ENCODE measurements at places on chromosomes 7 and 10.

GRCh38 chr10:62479523-62479922 is 105.4 kb downstream of the ZNF365 start:
- no peak overlapping the region for H3K4me3 ChIP-seq
- no peak for DNase-seq
- no peaks in the 10 kb centered on the region for H3K36me3 ChIP-seq
- H3K27ac ChIP-seq = no peak overlapping the region
- H3K27me3 ChIP-seq = no peaks in the 10 kb centered on the region

- DNase-seq = no peak
- no peak overlapping the region for H3K4me3 ChIP-seq
- H3K4me1 ChIP-seq = no peaks in the 10 kb centered on the region
- no peaks in the 10 kb centered on the region for H3K36me3 ChIP-seq
- no peak overlapping the region for H3K27ac ChIP-seq
Observed at GRCh38 chr10:107727767-107728317, 563.3 kb upstream of the SORCS1 start.

DNA sequence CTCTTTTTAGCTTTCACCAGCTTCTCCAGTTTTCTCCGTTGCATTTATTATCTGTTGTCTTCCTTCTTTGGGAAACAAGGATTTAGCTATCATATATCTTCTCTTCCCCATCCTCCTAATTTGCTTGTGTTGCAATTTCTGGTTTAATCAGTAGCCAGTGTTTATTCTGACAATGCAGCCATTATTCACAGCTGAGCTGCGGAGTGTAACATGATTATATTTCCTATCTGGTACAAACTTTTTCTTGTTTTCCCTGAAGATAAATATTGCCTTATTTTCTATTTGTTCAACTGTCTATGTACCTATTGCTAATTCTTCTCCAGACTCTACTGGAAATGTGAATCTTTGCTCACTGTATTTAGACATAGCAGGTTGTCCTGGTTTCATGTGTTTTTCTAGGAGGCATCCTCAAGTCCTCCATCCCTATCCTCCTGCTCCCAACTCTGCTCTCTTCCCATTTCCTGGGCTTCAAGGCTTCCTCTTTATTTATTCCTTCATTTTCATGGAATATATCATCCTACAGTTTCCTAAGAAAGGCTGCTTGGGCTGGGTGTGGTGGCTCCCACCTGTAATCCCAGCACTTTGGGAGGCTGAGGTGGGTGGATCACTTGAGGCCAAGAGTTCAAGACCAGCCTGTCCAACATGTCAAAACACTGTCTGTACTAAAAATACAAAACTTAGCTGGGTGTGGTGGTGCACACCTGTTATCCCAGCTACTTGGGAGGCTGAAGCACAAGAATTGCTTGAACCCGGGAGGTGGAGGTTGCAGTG is 72.4 kb upstream of the KDM7A start:
- no peaks in the 10 kb centered on the region for H3K36me3 ChIP-seq
- no peak overlapping the region for H3K27ac ChIP-seq
- no peak overlapping the region for H3K4me3 ChIP-seq
- no peaks in the 10 kb centered on the region for H3K4me1 ChIP-seq

DNA sequence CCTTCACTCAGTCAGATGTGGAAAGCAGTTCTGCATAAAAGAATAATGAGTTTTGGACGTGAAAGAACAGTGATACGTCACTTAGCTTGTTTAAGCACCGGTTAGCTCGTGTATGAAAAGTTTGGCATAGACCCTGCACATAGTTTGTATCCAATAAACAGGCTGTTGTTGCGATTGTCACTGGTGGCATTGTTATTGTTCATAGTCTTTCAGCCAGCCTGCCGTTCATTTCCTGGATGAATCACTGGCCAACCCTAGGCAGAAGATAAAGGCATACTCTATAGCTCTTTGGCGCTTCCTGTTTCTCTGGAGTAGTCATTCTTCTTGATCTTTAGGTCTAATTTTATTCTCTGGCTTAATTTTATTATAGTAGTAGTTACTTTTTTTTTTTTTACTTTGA is 57.8 kb upstream of the ANKRD30A start:
- no peak overlapping the region for H3K27ac ChIP-seq
- H3K4me3 ChIP-seq = no peak overlapping the region
- H3K36me3 ChIP-seq = no peaks in the 10 kb centered on the region
- H3K4me1 ChIP-seq = no peaks in the 10 kb centered on the region
- H3K27me3 ChIP-seq = no peaks in the 10 kb centered on the region

- no peaks in the 10 kb centered on the region for H3K36me3 ChIP-seq
- DNase-seq = no peak
- no peaks in the 10 kb centered on the region for H3K4me1 ChIP-seq
- H3K27ac ChIP-seq = no peak overlapping the region
Observed at GRCh38 chr7:143346018-143346417, 16.5 kb downstream of the FAM131B start.

GRCh38 chr7:31432836-31433340 is 81.0 kb upstream of the ITPRID1 start:
- H3K36me3 ChIP-seq = no peaks in the 10 kb centered on the region
- H3K27me3 ChIP-seq = no peaks in the 10 kb centered on the region
- no peak for DNase-seq
- no peak overlapping the region for H3K27ac ChIP-seq
- no peak overlapping the region for H3K4me3 ChIP-seq
- H3K4me1 ChIP-seq = no peaks in the 10 kb centered on the region

DNA sequence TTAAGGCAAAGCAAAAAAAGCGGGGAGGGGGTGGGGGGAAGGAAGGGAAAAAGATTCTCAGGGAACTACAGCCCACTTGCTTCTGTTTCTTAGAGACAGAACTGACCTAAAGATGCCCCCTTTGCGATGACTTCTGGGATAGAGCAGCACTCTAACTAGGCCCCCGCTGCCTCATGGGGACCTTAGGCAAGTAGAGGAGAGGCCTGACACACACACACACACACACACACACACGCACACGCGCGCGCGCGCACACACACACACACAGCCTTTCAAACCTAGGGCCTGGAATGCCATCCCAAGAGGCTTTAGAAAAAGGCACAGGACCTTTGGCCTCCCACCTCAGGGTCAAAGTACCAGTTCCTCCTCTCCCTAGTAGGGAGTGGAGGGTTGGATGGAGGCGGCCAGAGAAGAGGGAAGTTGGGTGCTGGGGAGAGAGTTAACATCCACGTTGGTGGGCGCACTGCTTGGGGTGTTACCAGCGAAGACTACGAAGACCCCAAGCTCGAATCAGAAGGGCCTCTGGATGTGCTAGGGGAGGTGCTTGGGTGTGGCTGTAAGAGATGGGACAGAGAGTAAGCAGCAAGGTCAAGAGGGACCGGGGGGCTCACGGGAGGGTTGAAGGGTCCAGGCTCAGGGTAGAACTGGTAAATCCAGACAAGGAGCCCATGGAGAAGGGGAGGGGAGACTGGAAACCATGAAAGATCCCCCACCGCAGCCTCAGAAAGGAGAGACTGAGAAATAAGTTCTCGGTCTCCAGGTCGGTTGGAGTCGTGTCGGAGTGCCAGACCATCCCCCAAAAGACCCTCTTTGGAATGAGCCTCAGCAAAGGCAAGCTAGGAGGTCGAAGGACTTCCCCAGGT is 1.2 kb upstream of the COL1A2 start:
- peak overlapping the region; percentile 99 for H3K27ac ChIP-seq
- no peaks in the 10 kb centered on the region for H3K36me3 ChIP-seq
- H3K4me1 ChIP-seq = peaks cover 2% of the 10 kb centered on the region
- H3K27me3 ChIP-seq = no peaks in the 10 kb centered on the region

- no peaks in the 10 kb centered on the region for H3K4me1 ChIP-seq
- H3K27me3 ChIP-seq = no peaks in the 10 kb centered on the region
- H3K36me3 ChIP-seq = no peaks in the 10 kb centered on the region
- H3K4me3 ChIP-seq = no peak overlapping the region
Observed at GRCh38 chr10:124594240-124594639, 132.6 kb downstream of the LHPP start.

DNA sequence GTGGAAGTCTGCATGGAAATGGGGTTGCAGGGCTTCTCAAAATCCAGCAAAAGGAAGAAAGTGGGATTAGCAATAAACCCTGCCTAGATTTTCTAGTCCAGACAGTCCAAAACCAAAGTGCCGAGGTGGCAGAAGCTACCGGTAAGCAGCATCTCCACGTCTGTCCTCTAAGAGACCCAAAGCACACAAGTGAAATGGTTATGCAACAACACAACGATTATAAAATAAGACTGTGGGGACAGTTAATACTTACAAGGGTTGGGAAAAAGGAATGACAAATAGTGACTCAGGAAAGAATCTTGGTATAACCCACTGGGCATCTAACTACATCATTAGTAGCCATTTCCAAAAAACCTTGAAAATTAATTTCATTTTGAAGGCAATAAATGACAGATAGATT is 24.7 kb downstream of the CREB3L2 start:
- H3K4me3 ChIP-seq = no peak overlapping the region
- H3K36me3 ChIP-seq = no peaks in the 10 kb centered on the region
- no peaks in the 10 kb centered on the region for H3K27me3 ChIP-seq
- no peak for DNase-seq
- H3K27ac ChIP-seq = peak overlapping the region; percentile 89

DNA sequence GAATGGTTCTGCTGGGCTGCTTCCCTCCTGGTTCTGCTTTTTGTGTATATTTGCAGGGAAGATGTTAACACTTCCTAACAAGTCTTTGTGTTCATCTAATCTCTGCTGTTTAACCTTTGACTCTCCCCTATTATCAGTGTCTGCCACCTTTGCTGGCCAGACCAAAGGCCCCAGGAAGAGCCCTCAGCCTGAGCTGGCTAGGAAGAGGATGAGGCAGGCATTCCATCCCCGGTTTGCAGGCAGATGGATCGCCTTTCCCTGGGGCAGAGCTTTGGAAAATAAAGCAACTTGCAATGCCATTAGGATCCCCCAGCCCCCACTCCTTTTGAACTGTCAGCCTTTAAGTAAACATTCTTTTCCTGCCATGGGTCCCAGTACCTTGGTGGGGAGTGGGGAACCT is 19.0 kb downstream of the DPCD start:
- no peak for DNase-seq
- no peaks in the 10 kb centered on the region for H3K27me3 ChIP-seq
- H3K27ac ChIP-seq = no peak overlapping the region
- no peak overlapping the region for H3K4me3 ChIP-seq

DNA sequence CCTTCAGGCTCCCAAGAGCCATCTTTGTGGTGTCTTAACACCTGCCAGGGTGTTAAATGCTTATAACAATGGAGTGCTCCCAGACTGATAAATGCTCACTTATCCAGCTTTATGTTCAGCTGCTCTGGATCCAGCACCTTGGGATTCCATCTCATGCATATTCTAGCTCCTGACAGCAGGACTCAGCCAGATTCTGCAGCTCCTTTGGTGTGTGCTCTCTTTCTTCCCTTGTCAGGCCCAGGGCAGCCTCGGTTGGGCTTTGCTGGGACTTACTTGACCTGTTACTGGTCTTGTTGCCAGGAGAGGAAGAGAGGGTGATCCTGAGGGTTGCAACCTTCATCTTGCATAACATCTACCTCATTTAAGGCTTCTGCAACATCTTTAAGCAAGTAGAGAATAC is 59.4 kb upstream of the CCNY start:
- no peak overlapping the region for H3K27ac ChIP-seq
- H3K4me3 ChIP-seq = no peak overlapping the region
- no peaks in the 10 kb centered on the region for H3K27me3 ChIP-seq
- H3K4me1 ChIP-seq = no peaks in the 10 kb centered on the region
- H3K36me3 ChIP-seq = no peaks in the 10 kb centered on the region

DNA sequence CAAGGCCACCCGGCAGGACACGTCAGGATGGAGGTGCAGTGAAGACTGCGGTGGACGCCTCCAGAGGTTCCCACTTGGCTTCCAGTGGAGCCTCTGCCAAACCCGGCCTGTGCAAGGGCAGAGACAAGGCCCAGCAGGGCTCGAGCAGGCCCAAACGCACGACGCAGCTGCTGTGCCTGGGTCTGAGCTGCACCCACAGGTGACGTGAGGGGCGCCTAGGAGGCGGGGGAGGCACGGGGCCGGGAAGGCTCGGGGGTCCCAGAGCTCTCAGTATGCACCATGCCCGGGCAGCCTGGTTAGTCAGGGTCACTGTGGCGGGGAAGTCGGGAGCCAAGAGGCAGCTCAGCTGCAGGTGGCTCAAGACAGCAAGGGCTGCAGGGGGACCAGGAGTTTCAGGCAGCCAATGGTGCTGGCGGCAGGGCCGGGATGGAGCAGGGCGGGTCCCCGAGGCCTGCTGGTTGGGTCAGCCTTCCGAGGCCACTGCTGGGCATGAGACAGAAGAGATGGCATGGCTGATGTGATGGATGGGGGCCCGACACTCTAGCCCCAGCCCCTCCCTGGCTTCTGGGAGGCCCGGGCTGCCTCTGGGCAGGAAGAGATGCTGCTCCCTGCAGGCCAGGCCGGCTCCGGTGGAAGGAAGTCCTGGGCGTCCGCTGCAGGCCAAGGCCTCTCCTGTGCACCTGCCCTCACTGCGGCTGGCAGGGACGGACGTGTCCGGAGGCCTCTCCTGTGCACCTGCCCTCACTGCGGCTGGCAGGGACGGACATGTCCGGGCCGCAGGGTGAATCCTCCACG is 72.2 kb upstream of the CFAP46 start:
- DNase-seq = no peak
- no peaks in the 10 kb centered on the region for H3K4me1 ChIP-seq
- H3K4me3 ChIP-seq = no peak overlapping the region
- H3K36me3 ChIP-seq = no peaks in the 10 kb centered on the region
- H3K27me3 ChIP-seq = no peaks in the 10 kb centered on the region

DNA sequence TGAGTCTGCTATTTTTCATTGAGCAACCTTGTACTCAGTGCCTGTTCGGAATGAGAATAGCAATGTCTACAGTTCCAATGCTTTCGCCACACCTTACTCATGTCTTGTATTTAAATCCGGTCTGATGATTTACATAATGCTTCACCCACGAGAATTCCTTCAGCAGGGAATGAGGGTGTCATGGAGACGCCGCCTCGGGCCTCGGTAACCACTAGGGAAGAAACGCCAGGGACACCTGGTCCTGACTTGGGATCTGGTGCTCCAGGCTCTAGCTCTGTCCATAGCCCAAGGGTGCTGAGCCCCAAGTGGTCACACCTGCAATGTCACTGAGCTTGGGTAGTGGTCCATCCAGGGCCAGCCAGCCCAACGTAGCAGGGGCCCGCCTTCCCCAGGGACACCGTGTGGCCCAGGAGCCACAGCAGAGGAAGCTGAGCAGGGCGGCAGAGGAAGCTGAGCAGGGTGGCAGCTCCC is 37.4 kb downstream of the PRKAG2 start:
- DNase-seq = peak; percentile 32
- H3K4me3 ChIP-seq = no peak overlapping the region
- no peaks in the 10 kb centered on the region for H3K36me3 ChIP-seq
- no peaks in the 10 kb centered on the region for H3K27me3 ChIP-seq
- no peaks in the 10 kb centered on the region for H3K4me1 ChIP-seq

DNA sequence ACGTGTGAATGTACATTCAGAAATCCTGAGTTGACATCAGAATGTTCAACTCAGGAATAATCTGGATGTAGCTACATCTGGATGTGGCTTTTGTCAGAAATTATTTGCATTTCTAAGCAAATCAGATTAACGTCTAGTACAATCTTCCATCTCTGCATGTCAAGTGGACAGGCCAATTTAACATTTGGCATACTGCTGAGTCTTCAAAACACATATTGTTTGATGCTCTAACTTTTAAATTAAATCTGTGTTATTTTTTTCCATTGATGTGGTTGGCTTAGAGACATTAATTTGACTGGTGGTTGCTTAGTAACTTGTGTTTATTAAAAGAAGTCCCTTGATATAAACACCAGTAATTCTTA is 3.4 kb downstream of the STAMBPL1 start:
- H3K36me3 ChIP-seq = no peaks in the 10 kb centered on the region
- H3K27me3 ChIP-seq = no peaks in the 10 kb centered on the region
- H3K4me3 ChIP-seq = no peak overlapping the region
- DNase-seq = no peak
